ENCODE measurements at places on chromosomes 16 and 17.

GRCh38 chr17:82603981-82604448 lies 44.2 kb downstream of the WDR45B start:
- DNase-seq = peak; percentile 42

GRCh38 chr17:77422104-77422747 lies 281.5 kb downstream of the SEC14L1 start:
- DNase-seq = no peak

DNA sequence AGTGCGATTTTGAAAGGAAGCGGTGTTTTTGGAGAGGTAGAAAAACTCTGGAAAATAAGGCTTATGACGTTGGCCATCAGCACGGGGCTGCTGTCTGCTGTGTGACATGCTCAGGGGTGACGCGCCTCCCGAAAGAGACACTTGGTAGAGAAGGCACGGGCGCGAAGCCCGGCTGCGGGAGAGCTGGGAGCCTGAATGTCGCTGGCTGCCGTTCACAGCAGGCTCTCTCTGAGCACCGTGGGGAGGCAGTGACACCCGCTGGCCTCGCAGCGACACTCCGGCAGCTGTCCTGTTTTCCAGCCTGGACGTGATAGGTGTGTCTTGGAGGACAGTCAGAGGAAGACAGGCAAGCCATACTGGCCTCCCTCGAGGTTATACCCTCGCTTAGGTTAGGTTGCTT lies 759.1 kb upstream of the RBFOX1 start:
- no peak for DNase-seq

DNA sequence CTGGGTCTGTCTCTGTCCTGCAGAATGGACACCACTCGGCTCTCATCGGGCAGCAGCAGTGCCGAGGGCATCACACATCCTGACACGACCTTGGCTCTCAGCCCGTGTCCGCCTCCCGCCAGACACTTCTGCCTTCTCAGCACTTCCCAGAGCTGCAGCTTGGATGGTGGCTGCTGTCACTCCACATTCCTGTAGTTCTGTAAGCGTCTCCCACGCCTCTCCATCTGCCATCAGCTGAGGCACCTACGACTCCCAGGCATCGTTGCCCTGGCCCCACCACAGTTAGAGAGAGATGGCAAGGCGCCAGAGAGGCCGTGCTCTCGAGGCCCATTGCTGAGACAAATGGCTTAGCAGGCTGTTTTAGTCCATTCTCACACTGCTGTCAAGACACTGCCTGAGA lies 195.9 kb upstream of the CHMP6 start:
- no peak for DNase-seq

DNA sequence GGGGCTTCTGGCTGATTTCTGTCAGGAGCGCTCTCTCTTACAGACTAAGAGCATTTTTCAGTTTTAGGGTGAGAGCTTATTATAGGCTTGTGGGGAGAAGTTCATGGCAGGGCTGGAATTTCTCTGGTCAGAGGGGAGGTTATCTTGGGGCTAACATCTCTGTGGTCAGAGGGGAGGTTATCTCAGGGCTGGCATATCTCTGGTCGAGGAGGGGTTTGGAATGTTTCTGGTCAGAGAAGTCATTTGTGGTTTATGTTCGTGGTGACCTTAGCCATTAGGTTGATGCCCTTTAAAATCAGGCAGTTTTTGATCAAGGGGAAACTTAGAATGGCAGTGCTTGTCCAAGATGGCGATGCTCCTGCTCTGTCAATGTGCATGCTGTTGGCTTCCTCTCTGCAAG lies 10.8 kb upstream of the USP31 start:
- no peak for DNase-seq

GRCh38 chr16:62059527-62059926 lies 23.3 kb upstream of the CDH8 start:
- DNase-seq = no peak

DNA sequence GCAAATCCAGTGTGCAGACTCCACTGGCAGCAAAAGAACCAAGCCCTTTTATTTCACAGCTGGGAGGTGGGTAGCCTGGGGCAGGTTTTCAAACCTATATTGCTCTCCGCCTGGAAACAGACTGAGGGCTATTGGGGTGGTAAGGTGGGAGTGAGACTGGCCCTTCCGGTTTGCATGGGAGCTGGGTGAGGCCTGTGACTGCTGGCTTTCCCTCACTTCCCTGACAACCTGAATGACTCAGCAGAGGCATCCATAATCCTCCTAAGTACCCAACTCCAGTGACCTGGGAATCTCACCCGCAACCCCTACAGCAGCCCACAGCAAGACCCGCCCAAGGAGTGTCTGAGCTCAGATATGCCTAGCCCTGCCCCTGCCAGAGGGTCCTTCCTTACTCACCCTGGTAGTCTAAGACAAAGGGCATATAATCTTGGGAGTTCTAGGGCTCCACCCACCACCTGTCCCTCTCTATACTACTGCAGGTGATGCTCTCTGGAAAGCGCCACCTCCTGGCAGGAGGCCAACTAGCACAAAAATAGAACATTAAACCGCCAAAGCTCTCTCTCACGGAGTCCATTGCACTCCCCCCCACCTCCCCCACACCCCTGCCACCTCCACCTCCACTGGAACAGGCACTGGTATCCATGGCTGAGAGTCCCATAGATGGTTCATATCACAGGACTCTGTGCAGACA lies 602.0 kb upstream of the C16orf82 start:
- no peak for DNase-seq

DNA sequence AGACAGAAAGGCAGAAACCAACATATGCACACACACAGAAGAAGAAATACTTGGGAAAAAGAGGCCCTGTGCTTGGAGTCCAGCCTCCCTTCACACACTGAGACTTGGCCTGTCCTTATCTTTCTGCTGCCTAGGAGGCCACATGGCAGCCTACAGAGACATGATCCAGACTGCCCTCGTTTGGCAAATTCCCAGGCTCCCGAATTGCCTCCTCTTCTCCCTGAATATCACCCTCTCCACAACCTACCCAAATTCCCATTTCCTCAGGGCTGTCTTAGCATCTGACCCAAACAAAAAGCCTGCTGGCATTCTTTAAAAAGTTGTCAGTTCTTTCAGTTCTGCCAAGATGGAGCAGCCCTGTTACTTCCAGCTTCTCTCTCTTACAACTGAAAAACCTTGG lies 59.8 kb downstream of the DNAH17 start:
- DNase-seq = no peak

DNA sequence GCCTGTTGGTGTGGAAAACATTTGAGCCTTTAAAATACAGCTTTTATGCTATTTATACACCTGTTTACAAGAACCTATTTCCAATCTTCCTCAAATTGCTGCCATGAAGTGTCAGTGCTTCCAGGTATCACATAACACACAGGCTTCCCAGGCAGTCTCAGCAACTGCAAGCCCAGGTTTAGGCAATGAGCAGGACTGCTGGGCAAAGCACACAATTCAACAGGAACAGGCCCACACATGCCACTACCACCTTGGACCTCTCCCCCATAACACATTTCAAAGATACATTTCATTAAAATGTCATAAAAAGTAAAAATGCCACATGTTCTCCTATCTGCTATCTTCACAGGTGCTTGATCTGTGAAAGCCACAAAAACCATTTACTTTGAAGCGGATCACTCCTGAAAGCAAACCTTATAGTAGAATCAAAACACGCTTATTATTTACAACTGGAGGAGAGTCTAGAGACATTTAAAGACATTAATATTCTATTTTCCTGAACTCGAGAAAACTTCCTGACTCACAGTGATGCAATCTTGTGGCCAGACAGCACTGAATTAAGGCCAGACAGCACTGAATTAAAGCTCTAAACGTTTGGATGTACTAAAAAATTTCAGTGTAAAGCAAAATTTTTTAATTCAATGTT lies 31.5 kb downstream of the ANKFY1 start:
- peak; percentile 22 for DNase-seq

- DNase-seq = no peak
Observed at GRCh38 chr16:69523566-69524305, 42.0 kb upstream of the NFAT5 start.

GRCh38 chr16:48829336-48830310 lies 219.6 kb upstream of the N4BP1 start:
- DNase-seq = no peak

DNA sequence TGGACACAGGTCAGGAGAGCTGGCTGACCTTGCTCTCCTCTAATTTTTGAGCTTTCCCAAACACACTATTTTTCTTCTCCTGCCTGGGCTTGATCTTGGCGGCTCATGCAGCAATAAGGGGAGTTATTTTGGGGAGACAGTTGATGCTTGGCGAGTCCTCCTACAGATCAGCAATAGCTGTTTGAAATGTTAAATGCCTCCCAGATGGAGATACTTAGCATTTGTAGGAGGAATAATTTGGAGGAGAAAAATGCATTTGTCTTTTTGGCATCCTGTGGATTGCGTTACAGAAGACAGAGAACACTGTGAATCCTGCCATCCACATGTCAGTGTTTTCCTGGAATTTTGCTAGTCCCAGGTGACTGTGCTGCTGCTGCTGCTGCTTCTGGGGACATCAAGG lies 328.0 kb upstream of the XYLT1 start:
- no peak for DNase-seq

GRCh38 chr16:85451641-85452363 lies 161.3 kb upstream of the GSE1 start:
- no peak for DNase-seq

DNA sequence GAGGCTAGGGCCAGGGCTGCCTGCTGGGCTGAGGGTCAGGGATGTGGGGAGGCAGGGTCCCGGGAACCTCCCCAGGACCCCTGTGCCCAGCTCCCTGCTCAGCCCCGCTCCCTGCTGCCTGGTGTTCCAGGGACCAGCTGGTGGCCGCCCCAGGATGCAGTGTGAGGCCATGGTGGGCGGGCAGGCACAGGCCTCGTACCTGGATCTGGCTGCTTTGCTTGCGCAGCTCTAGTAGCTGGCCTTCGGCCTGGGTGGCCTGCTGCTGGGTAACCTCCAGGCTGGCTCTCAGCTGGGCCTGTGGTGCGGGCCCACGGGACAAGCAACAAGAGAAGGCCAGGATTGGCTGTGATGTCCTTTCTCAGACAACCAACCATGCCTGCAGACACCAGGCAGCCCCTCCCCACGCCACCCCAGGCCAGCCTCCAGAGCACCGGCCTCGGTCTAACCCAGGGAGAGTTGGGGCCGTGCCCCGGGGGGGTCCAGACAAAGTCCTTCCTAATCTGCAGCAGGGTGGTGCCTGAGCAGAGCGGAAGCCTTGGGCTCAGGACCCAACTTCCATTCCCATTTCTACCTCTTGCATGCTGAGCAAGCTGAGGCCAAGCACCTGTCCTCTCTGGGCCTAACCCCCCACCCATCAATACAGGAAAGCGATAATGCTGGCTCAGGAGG lies 4.1 kb downstream of the TRIM65 start:
- no peak for DNase-seq

- DNase-seq = no peak
Observed at GRCh38 chr17:64632606-64633005, 29.5 kb downstream of the SMURF2 start.

DNA sequence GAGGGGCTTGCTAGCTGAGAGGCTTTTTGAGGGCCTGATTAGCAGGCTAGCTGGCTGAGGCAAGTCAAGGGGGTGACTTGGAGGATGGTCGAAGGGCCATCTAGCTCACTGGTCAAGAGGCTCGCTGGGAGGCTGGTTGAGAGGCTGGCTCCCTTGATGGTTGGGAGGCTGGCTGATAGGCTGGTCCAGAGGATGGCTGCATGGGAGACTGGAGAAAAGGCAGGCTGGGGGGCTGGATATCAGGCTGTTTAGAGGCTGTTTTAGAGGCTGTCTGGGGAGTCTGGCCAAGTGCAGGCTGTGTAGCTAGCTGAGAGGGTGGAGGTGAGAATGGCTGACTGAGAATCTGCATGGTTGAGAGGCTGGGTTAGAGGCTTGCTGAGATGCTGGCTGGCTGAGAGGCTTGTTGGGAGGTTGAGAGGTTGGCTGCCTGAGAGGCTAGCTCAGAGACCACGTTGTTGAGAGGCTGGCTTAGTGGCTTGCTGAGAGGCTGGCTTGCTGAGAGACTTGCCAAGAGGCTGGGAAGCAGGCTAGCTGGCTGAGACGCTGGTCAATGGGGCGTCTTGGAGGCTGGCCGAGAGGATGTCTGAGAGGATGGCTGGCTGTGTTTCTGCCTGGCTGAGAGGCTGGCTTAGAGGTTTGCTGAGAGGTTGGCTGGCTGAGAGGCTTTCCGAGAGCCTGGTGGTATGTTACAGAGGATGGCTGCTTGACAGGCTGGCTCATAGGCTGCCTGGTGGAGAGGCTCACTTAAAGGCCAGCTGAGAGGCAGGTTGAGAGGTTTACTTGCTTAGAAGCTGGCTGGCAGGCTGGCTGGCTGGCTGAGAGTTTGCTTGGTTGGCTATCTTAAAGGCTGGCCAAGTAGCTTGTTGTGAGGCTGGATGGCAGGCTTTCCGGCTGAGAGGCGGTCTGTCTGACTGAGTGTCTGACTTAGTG lies 36.6 kb upstream of the ACSM2B start:
- DNase-seq = no peak

- DNase-seq = peak; percentile 80
Observed at GRCh38 chr17:35969558-35970380, 11.5 kb downstream of the CCL16 start.

- DNase-seq = no peak
Observed at GRCh38 chr16:85621698-85622428, 8.7 kb downstream of the GSE1 start.

DNA sequence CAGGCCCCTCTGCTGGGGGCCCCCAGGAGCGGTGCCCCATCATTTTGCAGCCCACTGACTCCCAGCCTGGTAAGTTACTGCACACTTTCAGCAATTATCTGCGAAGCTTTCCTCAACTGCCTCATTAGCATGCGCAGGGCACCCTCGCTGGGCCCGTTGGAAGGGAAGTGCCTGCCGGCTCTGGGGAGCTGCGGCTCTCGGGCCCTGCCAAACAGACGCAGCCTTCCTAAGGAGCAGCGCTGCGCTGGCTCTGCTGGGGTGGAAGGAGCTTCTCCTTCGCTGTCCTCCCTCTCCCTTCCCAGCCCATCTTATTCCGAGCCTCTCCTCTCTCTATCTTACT lies 71.0 kb downstream of the RBBP6 start:
- no peak for DNase-seq

DNA sequence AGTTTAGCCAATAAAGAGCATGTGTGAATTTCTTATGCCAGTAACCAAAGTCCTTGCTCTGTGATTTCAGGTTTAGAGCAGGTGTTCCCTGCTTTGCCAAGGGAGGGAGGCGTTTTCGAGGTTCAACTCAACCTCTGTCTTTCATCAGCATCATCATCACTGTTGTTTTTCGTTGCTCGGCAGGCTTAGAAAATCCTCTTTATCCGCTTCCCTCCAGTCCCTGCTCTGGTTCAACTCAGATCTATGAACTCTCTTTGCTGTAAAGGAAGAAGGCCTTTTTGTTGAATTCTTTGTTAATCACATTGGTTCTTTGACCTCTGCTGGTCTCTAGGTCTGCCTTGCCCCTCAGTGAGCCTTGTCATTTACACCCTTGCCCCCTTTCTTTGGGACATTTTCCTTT lies 243.9 kb upstream of the RBFOX1 start:
- DNase-seq = no peak

DNA sequence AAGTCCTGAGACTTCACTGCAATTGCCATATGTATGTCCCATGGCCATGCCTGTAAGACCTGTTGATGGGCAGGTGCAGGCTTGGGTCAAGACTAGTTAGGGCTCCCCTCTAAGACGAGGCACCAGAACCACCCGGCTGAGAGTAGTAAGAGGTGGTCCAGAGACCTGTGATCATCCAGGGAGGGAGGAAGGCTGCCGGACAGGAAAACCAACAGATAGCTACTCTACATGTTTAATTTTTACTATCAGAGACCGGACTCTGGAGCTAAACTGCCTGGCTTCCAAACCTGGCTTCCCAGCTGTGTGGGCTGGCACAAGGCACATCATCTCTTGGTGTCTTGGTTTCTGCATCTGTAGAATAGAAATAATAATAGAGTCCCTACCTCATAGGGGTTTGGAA lies 73.0 kb downstream of the ERCC4 start:
- no peak for DNase-seq
